ENCODE measurements at places on chromosomes 7 and 10.

DNA sequence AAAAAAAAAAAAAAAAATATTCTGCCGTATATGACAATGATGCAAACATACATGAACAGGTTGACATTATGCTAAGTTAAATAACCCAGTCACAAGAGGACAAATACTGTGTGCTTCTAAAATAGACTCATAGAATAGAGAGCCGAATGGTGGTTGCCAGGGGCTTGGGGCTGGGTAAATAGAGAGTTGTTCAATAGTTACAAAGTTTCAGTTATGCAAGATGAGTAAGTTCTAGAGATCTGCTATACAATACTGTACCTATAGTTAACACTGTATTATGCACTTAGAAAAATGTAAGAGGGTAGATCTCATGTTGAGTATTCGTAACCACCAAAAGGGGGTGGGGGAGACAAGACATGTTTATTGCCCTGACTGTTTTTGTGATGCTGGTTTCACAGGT is 77.1 kb upstream of the GNAI1 start:
- DNase-seq, result no peak
- H3K4me3 ChIP-seq, result no peak overlapping the region
- H3K4me1 ChIP-seq, result no peaks in the 10 kb centered on the region
- H3K27ac ChIP-seq, result no peak overlapping the region
- H3K27me3 ChIP-seq, result no peaks in the 10 kb centered on the region

DNA sequence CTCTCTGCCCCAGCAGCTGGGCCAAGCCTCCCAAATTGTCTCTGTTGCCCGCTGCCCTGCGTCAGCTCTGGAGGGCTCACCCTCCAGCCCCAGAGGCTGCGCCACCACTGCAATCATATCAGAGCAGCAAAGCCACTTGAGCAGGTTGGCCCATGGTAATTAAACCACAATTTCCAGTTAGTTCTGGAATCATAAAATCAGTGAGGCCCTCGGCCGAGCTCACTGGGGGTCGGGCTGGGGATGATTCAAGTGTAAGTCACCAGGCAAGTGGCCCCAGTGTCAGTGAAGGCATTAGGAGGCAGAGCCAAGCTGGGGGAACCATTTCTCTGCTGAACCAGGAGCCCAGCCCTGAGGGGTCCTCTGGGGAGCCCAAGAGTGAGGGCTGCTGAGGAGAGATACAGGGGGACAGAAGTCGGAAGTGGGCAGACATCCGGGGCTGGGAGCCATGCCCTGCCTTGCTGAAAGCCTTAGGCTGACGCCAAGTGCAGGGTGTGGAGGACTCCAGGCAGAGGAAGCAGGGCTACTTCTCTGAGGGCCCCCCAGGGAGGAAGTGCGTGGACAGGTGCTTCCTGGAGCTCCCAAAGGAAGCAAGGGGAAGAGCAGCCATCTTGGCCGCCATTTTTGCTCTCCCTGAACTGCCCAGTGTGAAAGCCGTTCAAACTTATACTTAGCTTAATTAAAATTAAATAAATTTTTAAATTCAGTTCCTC is 29.5 kb upstream of the SLC29A3 start:
- no peak for DNase-seq
- no peaks in the 10 kb centered on the region for H3K36me3 ChIP-seq
- no peaks in the 10 kb centered on the region for H3K4me1 ChIP-seq
- H3K4me3 ChIP-seq, result no peak overlapping the region
- no peak overlapping the region for H3K27ac ChIP-seq
- peaks cover 2% of the 10 kb centered on the region for H3K27me3 ChIP-seq

DNA sequence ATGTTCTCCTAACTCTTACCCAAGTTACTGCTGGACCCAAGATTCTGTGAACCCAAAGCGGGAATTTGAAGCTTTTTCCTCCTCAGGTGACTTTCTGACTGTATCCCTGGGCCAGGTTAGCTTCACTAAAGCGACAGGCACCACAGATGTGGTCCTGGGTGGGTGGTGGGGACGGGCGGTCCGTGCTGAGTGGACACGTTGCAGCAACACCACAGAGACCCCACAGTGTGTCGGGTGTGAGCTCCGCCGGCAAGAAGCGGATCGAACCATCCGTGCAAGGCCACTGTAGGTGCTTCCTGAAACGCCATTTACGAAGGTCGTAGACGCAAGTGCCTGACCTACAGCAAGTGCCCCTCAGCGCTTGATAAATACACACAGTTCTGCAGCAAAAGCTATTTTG is 325.9 kb downstream of the ADARB2 start:
- no peak overlapping the region for H3K27ac ChIP-seq
- H3K4me1 ChIP-seq, result no peaks in the 10 kb centered on the region
- H3K36me3 ChIP-seq, result peaks cover 4% of the 10 kb centered on the region
- no peaks in the 10 kb centered on the region for H3K27me3 ChIP-seq
- no peak for DNase-seq

DNA sequence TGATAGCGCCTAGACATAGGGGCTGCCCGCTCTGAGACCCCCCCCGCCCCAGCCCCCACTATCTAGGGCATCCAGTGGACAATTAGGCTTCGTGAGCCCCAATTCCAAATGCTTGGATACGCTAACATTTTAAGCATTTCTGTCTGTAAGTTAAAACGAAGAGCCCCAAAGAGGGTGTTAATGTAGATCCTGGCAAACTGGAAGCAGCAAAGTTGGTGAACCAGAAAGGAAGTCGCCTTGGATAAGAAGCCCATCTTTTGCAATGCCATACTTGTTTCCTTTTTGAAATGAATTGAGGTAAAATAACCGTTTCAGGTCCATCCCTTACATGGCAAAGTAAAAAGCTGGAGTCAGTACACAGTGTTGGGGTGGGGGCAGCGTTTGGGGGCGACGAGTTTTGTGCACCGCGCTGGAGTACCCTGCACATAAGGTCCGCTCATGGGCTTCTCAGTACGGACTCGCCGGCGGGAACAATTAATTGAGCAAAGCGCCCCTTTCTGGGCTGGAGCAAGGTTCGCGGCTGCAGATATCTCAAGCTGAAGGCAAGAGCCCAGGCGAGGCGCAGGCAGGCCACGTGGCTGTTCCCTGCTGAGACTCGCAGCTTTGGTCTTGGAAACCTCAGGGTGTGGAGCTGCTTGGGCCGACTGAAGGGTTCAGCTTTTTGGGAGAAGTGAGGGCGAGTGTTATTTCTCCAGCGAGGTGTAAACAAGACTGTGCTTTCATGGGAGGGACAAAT is 1.4 kb upstream of the TWIST1 start:
- DNase-seq, result peak; percentile 6
- H3K4me1 ChIP-seq, result peaks cover 17% of the 10 kb centered on the region
- no peak overlapping the region for H3K27ac ChIP-seq
- peak overlapping the region; percentile 84 for H3K4me3 ChIP-seq
- no peaks in the 10 kb centered on the region for H3K36me3 ChIP-seq

DNA sequence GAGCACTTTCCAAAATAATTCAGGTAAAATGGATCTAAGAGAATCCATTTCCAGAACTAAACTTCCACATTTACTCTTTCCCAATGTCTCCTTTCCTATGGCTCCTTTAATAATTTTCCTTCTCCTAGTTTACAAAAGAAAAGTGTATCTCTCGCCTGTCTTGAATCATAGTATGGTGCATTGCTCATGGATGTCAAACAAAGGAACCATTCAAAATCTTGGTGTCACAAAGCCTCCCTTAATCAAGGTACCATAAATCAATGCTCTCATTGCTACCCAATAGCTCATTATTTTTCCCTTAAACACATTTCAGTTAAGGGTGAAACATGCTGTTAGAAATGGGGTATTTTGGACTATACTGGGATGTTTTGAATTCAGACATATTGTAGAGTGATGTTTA is 57.6 kb upstream of the KCNMA1 start:
- H3K36me3 ChIP-seq, result no peaks in the 10 kb centered on the region
- peaks cover 3% of the 10 kb centered on the region for H3K27me3 ChIP-seq
- no peak overlapping the region for H3K27ac ChIP-seq
- DNase-seq, result no peak
- peaks cover 3% of the 10 kb centered on the region for H3K4me1 ChIP-seq
- no peak overlapping the region for H3K4me3 ChIP-seq

- H3K4me3 ChIP-seq, result no peak overlapping the region
- H3K27ac ChIP-seq, result no peak overlapping the region
- peaks cover 52% of the 10 kb centered on the region for H3K27me3 ChIP-seq
These were observed 6.6 kb upstream of the PDSS1 start for GRCh38 chr10:26690731-26691475.

- peaks cover 7% of the 10 kb centered on the region for H3K36me3 ChIP-seq
- H3K4me1 ChIP-seq, result peaks cover 4% of the 10 kb centered on the region
- DNase-seq, result no peak
- H3K27me3 ChIP-seq, result no peaks in the 10 kb centered on the region
- H3K27ac ChIP-seq, result no peak overlapping the region
These were observed 9.4 kb upstream of the KAT6B start for GRCh38 chr10:74816824-74817498.

DNA sequence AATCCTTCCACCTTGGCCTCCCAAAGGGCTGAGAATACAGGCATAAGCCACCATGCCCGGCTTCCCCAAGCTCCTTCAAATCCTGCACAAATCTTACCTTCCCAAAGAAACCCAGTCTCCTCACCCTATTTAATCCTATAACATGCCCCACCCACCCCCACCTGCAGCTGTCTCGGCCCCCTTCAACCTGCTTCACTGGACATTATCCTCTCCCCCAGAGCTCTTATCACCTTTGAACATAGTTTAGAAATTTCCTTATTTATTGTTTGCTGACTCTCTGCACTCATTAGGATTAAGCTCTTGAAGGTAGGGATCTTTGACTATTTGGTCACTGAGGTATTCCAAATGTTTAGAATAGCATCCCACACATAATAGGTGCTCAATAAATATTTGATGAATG is 3.5 kb downstream of the ZNF467 start:
- no peak overlapping the region for H3K4me3 ChIP-seq
- peaks cover 3% of the 10 kb centered on the region for H3K36me3 ChIP-seq
- H3K27me3 ChIP-seq, result peaks cover 70% of the 10 kb centered on the region
- H3K4me1 ChIP-seq, result peaks cover 16% of the 10 kb centered on the region
- no peak overlapping the region for H3K27ac ChIP-seq

DNA sequence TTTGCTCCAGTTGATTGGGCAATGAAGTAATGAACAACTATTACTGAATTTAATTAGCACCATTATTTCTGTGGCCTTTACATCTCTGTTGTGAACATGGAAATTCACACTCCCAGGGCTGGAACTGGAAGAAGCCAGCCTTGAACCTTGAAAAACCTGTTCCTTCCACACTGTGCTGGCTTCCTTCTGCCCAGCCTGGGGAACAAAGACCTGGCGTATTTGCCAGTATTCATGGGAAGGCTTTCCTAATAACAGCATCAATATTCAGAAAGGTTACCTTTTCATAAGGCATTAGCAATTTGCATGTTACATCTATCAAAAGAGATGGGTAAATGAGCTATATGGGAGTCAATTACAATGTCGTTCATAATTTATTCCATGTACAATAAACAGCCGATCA is 1.3 kb downstream of the C10orf90 start:
- DNase-seq, result no peak
- H3K36me3 ChIP-seq, result no peaks in the 10 kb centered on the region
- H3K4me3 ChIP-seq, result no peak overlapping the region
- no peaks in the 10 kb centered on the region for H3K27me3 ChIP-seq
- peaks cover 40% of the 10 kb centered on the region for H3K4me1 ChIP-seq

DNA sequence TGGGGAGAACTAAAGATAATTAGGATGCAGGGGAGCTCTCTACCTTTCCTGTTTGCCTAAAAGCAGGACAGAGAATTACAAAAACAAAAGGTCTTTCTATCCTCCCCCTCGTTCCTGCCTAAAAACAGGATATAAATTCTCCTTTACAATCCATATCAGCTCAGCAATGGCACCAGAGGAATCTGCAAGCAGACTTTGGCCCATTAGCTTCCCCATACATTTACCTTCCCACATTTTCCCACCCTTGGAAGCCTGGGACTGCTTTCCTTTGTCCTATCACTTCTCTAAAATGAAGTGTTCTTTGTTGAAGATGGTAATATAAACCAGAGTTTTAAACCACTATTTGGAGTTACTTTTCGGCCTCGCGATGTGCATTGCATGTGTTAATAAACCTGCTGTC is 15.5 kb downstream of the SHTN1 start:
- no peak overlapping the region for H3K27ac ChIP-seq
- peaks cover 16% of the 10 kb centered on the region for H3K4me1 ChIP-seq
- DNase-seq, result no peak
- no peak overlapping the region for H3K4me3 ChIP-seq
- no peaks in the 10 kb centered on the region for H3K36me3 ChIP-seq

DNA sequence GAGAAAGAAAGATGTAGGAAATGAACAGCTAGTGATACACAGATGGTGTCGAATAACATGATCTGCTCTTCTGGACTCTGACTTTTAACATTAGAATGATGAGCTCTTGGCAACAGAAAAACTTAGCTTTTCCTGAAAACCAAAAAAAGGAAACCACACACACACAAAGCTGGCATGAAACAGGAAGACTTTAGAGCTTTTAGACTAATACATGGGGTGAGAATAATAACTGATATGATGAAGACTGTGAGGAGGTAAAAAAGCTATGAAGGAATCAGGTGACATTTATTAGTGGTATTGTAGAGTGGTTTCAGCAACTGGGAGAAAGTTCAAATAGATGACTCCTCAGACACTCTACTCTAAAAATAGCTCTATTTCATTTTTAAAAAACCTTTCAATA is 491.9 kb downstream of the PARD3 start:
- no peak for DNase-seq
- H3K4me1 ChIP-seq, result peaks cover 8% of the 10 kb centered on the region
- H3K27me3 ChIP-seq, result no peaks in the 10 kb centered on the region
- H3K36me3 ChIP-seq, result peaks cover 14% of the 10 kb centered on the region
- H3K4me3 ChIP-seq, result no peak overlapping the region

GRCh38 chr7:108299251-108299973 is 156.8 kb downstream of the NRCAM start:
- no peaks in the 10 kb centered on the region for H3K36me3 ChIP-seq
- peaks cover 54% of the 10 kb centered on the region for H3K4me1 ChIP-seq
- no peak for DNase-seq
- no peak overlapping the region for H3K4me3 ChIP-seq
- no peaks in the 10 kb centered on the region for H3K27me3 ChIP-seq
- H3K27ac ChIP-seq, result no peak overlapping the region

DNA sequence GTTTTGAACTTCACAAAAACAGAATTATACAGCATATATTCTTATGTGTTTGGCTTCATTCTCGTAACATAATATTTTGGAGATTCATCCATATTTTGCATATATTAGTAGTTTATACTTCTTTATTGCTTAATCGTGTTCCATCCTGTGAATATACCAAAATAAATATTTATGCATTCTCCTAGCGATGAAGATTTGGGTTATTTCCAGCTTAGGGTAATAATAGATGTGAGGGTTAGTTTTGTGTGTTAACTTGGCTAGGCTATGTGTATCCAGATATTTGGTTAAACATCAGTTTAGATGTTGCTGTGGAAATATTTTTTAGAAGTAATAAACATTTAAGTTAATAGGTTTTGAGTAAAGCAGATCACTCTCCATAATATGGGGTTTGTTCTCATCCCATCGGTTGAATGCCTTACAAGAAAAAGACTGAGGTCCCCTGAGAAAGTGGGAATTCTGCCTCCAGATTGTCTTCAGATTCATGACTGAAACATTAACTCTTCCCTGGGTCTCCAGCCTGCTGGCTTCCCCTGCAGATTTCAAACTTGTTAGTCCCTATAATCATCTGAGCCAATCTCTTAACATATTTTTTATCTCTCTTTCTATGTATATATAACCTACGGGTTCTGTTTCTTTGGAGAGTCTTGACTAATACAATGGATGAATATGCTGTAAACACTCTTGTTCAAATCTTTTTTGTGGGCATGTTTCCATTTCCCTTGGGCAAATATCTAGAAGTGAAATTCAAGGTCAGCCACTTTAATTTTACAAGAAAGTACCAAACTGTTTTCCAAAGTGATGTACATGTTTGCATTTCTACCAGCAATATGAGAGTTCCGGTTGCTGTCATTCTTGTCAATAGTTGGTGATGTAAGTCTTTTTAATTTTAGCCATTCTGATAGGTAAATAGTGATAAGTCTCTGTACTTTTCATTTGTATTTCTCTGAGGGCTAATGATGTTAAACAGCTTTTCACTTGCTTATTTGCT is 48.7 kb downstream of the PDK4 start:
- H3K36me3 ChIP-seq, result no peaks in the 10 kb centered on the region
- DNase-seq, result no peak
- H3K4me3 ChIP-seq, result no peak overlapping the region
- H3K27me3 ChIP-seq, result peaks cover 2% of the 10 kb centered on the region
- peaks cover 3% of the 10 kb centered on the region for H3K4me1 ChIP-seq

Measured in neural crest cell (in vitro differentiated cells).